ENCODE measurements at places on chromosomes 3 and 15.

DNA sequence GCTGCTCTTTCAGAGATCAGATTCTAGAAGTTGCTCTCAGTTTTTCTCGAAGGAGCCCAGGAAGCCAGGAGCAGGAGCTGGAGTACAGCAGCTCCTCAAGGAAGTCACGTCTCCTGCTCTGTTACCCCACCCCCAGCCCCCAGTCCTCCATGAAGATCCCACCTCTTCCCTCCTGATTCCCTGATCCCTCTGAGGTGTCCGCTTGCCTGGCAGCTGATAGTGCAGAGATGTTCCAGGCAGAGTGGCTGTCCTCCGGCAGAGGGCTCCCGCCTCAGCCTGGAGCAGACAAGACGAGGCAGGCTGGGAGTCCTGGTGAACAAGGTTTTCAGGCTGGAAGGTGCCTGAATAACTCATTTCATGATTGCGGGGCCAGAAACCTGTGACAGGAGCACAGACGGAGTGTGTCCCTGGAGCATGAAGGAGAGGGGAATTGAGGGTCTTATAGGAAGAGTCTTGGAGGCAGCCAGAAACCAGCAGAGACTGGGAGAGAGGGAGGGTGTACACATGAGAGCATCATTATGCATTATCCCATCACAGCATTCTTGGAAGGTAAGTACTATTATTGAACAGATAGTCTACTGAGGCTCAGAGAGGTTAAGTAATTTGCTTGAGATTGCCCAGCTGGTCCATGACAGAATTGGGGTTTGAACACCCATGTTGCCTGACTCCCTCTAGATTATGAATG, 1.2 kb downstream of the HRH1 start:
- DNase-seq, result no peak

DNA sequence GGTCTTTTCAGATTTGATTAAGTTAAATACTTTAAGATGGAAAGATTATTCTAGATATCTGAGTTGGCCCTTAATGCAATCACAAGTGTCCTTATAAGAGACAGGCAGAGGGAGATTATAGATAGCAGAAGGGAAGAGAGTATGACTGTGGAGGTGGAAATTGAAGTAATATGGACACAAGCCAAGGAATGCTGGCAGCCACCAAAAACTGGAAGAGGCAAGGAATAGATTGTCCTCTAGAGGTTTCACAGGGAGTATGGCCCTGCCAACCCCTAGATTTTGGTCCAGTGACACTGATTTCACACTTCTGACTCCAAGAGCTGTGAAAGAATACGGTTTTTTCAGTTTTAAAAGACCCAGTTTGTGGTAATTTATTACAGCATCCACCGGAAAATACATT, 1498.7 kb upstream of the CADM2 start:
- DNase-seq, result no peak

DNA sequence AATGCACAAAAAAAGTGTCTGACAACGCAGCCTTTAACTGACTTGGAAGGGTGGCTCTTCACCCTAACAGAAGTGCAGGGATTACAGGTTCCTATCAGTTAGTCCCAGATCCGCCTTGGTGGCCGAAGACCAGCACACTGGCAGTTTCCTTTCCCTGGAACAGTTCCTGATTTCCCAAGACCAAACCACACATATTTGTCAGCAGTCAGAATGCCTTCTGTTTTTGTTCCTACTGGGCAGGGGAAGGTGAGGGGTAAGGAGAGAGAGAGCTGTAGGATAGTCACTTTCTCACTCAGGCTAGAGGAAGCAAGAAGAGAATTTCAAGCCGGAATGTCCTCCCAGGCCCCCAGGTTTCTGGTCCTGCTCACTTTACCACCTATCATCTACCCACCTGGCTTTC, 9.2 kb downstream of the CXCR6 start:
- DNase-seq, result no peak

DNA sequence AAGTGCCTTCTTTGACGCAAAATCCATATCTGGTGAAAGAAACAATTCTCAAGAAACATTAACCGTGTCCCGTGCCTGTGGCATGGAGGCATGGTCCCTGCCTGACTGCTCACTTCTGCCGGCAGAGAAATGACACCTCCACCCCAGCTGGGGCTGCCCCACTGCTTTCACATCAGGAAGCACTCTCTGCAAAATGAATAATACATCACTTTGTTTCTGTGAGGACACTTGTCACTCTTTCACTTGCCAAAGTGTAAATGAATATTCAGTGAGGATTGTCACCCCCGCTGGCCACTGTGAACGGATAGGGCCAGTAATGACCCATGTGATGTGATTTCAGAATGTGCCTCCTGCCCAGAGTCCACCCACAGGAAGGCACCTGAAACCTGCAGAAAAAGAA, 31.1 kb upstream of the SLC24A5 start:
- DNase-seq, result no peak

- no peak for DNase-seq
These were observed 2.0 kb downstream of the CORO2B start for GRCh38 chr15:68580883-68581155.

- DNase-seq, result no peak
These were observed 2.1 kb upstream of the EIF5A2 start for GRCh38 chr3:170910542-170910941.

DNA sequence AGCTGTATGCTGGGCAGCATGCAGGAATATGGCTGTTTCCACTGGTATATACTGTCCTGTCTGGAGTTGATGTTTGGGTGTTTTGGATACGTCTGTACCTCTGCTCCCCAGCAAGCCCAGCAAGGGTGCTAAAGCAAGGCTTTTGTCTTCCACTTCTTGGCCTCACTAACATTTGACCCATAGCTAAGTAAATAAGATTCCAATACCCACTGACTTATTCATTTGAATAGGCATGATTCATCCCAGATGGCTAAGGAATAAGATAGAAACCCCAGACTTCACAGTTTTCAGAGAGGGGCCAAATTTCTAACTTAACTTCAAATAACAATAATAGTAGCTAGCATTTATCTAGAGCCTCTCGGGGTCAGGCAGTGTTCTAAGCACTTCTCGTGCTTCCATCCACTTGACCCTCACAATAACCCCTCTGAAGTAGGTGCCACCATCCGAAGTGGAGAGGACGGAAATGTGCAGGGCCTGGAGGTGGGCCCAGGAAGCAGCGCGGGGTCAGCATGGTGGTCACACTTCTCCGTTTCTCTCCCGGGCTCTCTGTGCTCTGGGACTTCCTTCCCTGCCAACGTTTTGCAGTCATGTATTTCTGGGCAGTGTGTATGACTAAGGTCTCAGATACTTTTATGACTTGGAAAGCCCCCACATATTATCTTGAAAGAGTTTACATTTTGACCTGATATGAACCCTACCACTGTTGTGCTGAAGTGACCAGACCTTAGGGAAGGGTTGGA, 39.3 kb downstream of the LRRK1 start:
- DNase-seq, result no peak

- no peak for DNase-seq
These were observed 3.9 kb upstream of the TLE3 start for GRCh38 chr15:70101459-70102113.

DNA sequence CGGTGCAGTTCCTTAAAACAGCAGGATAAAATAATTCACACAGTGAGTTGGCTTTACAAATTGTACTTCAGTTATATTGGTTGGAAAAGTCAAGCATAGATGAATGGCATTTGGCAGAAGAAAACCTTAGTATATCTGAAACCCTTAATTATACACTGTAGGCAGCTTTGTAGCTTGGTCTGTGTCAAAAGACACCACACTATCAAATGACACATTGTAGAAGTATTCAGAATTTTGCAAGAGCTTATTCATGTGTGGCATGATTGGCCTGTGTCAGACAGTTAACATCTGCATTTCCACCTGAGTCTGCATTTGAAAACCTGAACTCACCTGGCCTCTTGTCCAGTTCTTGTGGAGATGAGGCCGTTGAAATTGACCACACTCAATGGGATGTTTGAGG, 13.8 kb downstream of the TMEM266 start:
- DNase-seq, result no peak

DNA sequence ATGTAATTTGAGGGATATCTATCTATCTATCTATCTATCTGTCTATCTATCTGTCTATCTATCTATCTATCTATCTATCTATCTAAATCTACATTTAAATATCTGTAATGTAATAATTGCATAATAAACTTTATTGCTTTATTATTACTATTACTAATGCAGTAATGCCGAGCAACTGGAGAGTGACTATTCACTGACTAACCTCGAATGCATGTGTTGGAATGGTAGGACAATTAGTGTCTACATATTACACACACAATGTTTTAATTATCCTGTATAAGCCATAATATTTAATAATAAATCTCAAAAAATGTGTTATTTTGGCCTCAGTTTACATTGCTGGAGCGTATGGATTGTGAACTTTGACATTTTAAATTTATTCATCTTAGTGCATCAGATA, 25.2 kb upstream of the CNTN3 start:
- DNase-seq, result no peak

GRCh38 chr3:139136469-139137202, 91.9 kb upstream of the PRR23C start:
- no peak for DNase-seq

DNA sequence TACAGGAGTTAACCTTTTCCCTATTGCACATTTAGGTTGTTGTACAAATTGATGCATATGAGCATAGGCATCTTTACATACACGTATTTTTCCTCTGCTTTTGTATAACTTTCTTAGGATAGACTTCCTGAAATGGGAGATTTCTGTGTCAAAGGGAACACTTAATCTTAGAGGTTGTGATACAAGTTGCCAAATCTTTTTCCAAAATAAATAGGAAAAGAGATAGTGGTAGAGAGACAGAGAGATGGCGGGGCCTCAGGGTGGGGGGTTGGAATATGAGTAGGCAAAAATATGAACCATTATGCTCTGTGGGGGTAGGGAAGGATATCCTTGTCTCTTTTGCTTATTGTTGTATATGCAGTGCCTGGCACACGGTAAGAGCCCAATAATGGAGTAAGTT, 70.7 kb upstream of the UBE2E1 start:
- no peak for DNase-seq

- no peak for DNase-seq
These were observed 134.0 kb downstream of the CMSS1 start for GRCh38 chr3:99951701-99952100.

DNA sequence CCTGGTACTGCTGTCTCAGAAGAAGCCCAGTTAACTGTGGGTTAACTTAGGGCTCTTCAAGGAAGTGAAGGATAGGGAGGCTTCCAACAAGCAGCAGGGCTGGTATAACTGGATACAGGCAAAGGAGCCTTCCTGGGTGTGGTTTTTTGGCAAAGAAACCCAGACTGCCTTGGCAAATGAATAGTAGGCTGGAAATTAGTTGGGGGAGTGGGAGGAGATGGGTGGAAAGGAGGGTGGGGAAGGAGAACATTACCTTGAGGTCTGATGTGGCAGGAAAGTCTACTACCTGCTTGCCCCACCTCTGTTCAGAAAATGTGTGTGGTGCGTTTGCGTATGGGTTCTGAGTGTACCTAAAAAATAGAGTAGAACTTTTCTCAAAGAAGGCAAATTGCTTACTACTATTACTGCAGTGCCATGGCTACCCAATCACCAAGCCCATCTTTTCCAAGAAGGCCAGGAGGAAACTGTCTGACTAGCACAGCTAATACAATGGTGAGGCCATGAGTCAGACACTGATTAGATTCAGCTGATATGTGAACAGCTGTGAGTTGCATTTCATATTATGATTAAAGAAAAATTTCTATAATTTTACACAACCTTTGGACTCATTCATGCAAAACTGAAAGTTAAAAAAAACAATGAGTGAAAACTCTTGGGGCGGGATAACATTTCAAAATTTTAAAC, 55.2 kb downstream of the SPTSSB start:
- no peak for DNase-seq

DNA sequence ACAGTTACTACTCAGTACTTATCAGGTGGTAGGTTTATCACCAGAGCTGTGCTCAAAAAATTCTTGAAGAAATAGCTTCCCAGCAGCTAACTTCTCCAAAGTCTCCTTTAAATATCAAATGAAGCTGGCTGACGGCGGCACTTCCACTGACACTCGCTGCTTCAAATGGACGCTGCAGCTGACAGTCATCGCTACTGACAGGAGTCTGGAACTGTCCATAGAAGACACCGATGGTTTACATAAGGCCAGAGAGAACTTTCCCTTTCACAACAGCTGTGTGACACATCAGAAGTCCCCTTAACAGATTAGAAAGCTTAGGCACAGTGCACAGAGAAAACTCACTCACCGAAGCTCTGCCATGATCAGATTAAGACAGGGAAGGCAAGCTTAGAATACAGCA, 270.2 kb downstream of the SHOX2 start:
- DNase-seq, result no peak

DNA sequence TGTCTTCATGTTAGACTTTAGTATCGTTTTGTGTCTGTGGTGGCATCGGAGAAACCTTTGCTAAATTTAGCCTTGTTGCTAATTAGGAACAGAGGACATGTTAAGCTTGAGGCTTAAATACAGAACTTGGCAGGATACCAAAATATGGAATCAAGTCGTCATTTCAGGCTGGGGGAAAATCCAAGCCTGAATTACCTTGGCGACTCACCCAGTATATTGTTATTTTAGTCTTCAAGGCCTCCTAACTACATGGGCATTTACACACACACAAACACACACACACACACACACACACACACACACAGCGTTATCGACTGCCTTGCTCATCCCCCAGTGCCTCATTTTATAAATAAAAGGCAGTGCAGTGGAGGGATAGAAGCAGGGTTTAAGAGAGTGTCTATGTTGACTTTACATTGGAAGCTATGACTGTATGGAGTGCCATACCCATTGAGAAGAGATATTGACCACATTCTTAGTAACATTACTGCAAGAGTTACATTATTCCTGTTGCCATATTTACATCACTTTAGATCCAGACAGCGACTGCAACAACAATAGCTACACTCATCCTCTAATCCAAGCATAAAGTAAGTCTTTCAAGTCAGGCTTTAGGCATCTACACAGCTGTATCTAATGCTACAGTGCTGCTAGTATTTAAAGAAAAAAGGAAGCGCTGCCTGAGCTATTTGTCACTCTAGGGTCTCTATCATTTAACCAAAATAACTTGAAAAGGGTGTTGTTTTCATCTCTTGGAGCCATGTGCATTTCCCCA, 210.8 kb upstream of the SEMA6D start:
- DNase-seq, result no peak

GRCh38 chr3:182789371-182789770, 3.9 kb upstream of the ATP11B start:
- DNase-seq, result no peak

DNA sequence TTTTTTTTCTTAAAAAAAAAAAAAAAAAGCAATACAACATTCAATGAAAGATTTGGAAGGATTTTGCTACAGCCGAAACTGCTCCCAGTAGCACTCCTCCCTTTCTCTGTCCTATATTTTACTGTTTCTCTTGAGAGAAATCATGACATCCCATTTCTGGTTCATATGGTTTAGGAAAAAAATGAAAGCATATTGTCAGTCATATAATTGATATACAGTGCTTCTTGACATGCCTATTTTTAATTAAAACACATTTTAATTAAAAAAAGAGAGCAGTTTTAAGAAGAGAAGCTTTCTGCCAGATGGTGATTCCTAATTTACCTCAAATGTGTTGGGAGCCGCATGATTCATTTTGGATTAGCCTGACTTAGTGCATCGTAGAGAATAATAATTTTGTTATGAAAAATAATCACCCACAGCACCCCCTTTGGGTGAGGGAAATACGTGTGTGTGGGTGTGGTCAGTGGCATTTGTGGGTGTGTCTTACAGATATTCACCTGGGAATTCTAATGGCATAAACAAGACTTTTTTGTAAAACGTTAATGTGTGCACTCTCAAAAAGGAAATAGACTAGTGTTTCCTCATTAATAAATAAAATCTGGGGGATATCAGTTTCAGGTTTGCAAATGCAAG, 544.5 kb downstream of the MFSD1 start:
- no peak for DNase-seq

All from activated naive CD4-positive, alpha-beta T cell (primary cell).